ENCODE measurements at places on chromosomes 16 and 17.

GRCh38 chr17:37789771-37790541 is 45.1 kb upstream of the HNF1B start:
- DNase-seq: no peak

DNA sequence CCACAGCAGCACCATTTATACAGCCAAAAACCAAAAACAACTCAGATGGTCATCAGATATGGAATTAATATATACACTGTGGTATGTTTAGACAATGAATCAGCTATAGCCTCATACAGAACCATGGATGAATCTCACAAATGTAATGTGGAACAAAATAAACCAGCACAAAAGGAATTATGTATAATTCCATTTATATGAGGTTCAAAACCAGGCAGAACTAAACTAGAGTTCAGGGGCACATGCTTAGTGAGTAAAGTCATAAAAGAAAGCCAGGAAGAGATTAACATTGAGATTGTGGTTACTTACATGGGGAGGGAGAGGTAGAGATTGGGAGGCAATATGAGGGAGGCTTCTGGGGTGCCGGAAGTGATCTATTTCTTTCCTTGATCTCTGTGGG is 231.1 kb downstream of the COPRS start:
- no peak for DNase-seq

- DNase-seq: no peak
Measured at GRCh38 chr17:52027081-52027480, 131.4 kb downstream of the CA10 start.

GRCh38 chr17:78785011-78785662 is 3.1 kb upstream of the CYTH1 start:
- no peak for DNase-seq

DNA sequence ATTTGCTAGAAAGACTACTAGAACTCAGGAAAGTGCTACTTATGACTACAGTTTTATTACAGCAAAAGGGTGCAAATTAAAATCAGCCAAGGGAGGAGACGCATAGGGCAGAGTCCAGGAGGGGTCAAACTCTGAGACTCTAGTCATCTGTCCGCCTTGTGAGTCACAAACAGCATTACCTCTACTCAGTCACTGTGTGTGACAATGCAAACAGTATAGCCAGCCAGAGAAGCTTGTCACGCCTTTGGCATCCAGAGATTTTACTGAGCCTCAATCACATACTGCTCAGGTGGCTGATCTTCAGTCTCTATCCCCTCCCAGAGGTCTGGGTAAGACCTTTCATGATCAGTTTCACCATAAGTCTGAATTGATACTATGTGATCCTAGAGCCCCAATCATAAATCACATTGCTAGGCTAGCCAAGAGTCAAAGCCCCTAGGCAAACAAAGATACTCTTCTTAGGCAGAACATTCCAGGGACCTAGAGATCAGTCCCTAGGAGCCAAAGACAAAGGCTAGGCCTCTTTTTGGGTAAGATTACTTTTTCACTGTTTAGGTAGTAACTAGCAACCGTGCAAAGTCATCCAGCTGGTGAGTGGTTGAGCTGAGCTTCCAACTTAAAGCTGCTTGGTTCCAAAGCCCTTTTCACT is 48.8 kb upstream of the CLEC19A start:
- peak; percentile 25 for DNase-seq

- no peak for DNase-seq
Measured at GRCh38 chr17:4843321-4844000, 10.3 kb downstream of the MINK1 start.

DNA sequence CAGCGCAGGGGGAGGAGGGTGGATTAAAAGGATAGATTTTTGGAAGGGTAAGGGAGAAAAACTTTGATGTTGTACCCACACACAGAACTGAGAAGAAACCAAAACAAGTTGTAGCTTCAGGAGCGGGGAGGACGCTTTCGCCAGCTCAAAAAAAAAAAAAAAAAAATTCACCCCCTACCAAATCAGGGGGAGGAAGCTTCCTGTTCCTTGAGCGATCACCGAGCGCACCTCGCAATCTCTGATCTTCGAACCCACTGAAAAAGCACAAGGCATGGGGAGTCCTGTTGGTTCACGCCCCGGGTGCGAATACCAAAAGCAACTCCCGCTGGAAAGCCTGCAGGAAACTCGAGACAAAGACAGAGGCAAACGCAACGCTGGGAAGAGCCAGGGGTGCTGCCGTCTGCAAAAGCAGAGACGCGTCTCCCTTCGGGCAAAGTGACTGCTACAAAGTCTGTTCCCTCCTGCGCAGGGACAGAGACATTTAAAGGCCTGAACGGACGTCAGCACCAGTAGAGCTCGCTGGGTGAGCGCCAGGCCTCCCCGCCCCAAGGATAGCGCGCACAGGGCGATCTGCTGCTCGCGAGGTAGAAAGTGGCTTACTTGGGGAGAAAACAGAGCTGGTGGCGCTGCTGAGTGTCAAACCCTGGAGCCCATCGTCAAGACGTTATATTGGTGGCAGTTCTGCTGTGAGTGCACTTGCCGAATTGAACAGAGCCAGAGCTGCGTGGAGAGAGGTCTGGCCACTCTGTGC is 190.4 kb downstream of the USP22 start:
- DNase-seq: no peak

DNA sequence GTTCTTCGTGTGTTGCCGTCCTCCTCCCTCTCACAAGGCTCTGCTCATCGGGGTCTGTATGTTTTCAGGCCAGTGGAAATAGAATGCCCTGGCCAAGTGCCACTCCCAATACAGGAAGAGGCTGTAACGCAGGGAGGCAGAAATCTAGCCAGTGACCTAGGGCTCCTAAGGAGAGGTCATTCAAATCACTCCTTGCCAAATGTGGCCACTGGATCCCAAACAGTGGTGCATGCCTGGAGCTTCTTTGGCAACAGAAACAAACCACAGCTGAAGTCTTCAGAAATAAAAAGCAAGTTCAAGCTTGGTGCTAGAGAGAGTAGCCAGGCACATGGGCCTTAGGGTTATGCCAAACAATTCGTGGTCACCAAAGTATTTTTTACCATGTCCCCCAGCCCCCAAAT is 66.1 kb downstream of the SMG6 start:
- no peak for DNase-seq

DNA sequence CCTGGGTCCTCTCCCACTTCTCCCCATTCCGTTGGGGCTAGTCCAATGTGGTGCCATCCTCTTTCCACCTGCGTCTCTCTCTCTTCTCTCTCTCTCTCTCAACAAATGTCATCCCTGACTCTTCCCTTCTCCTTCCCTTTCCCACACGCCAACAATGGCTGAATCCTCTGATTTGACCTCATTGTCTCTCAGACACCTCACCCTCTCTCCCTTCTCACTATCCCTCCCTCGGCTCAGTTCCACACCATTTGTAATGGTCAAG is 628 bp upstream of the ZNF18 start:
- no peak for DNase-seq

- no peak for DNase-seq
Measured at GRCh38 chr17:76917829-76918228, 49.6 kb downstream of the MGAT5B start.
